ENCODE measurements at places on chromosomes 11 and 22.

DNA sequence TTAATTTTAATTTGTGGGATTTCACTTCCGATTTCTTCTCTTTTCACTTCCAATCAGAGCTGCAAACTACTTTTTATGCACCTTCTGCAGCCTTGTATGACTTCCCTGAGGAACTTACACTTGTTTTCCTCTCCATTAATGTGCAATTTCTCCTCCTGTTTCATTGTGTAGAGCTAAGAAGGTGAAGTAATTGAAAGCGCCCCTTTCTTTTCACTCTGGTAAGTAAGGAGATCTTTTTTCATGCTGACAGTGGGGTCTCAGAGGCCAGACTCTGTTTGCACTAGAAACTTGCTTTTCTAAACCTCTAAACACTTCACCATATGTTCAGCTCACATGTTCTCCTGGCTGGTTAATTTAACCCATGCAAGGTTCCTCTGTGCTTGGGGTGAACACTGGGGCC is 117.0 kb downstream of the FANCF start:
- no peak for DNase-seq

DNA sequence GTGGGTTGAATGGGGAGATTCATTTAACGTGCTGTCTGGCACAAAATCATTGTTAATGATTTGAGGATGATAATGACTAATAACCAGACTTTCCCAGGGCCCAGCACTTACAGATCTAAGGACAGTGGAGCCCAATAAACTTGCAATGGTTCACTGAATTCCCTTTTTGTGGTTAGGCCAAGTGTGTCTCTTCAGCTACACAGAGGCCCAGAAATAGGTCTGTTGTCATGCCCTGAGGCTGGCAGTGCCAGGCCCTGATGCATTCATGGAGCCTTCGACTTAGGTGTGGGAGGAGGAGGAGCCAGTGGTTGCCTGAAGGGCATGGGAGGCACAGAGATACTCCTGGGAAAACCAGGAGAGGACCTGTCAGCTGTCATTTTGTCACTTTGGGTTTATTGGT is 56.1 kb downstream of the KIAA1671 start:
- DNase-seq: no peak

GRCh38 chr22:24805790-24806662 is at the start of gene SGSM1:
Gene SGSM1, plus strand, starts transcription at chr22:24806211. Its CDS starts 115 bp downstream, at chr22:24806326.
- peak; percentile 9 for DNase-seq

DNA sequence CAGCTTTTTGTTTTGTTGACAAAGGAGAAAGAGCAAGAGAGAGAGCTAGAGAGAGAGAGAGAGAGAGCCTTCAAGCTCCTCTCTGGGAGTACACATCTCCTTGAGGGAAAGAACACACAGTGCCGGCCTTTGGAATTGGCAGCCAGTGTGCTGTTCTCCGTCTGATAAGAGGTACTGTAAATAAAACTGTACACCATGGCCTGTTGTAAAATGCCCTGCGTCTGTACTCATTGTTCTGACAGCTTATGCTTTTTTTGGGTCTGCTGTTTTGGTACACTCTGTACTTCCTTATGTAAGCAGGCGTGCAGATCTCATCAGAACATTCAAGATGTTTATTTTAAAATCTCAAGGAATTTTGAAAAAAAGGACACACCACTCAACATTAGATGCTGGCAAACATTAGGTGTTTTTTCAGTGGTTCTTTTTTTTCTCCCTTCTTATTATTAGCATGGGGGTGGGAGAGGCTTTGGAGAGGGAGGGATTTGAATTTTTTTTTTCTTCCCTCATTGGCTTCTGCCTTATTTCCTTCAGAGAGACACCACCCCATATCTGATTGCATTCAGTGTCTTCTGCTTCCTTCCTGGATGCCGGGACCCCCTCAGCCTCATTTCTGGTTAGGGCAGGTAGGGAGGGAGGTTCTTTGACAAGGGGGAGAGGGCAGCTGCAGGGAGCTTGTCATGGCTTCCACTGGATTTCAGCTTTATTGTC is 116.8 kb upstream of the NNMT start:
- no peak for DNase-seq

GRCh38 chr22:22520020-22520656 is at the start of gene ZNF280A:
Gene ZNF280A, minus strand, starts transcription at chr22:22520270. Its CDS starts 4,640 bp downstream, at chr22:22515630.
- peak; percentile 17 for DNase-seq

GRCh38 chr22:46773076-46773475 is 10.6 kb downstream of the TBC1D22A start:
- DNase-seq: no peak

GRCh38 chr22:37328017-37328416 is 45.7 kb downstream of the CYTH4 start:
- DNase-seq: no peak

- DNase-seq: no peak
These were observed 22.5 kb downstream of the RELT start for GRCh38 chr11:73398721-73399120.

Data from stromal cell of bone marrow (primary cell).